ENCODE measurements at places on chromosomes 2 and 18. TPM values are rescaled to one million over a fixed set of nuclear protein-coding genes. Genes with fewer than 3 reads are reported as not detected.

ADD2 gene
- 54.0 TPM for total RNA-seq

LRP1B gene
- 1.4 TPM for total RNA-seq

CCDC74A gene
- 16.0 TPM for total RNA-seq

FASTKD1 gene
- total RNA-seq: 33.7 TPM

SAG gene
- not detected for total RNA-seq

RBM43 gene
- 5.7 TPM for total RNA-seq

MATN3 gene
- total RNA-seq: 8.9 TPM

RAX gene
- not detected for total RNA-seq

MAP3K19 gene
- total RNA-seq: not detected

FEV gene
- total RNA-seq: 0.56 TPM

CYP27A1 gene
- total RNA-seq: 9.0 TPM

ABCG8 gene
- total RNA-seq: not detected

IL36A gene
- total RNA-seq: not detected

CCDC74B gene
- total RNA-seq: 20.4 TPM

SLC4A3 gene
- 2.1 TPM for total RNA-seq

STPG4 gene
- total RNA-seq: not detected

CIAO1 gene
- total RNA-seq: 63.7 TPM

MARCO gene
- total RNA-seq: not detected

TBR1 gene
- total RNA-seq: 0.08 TPM

ANKRD36C gene
- 37.6 TPM for total RNA-seq

B3GNT7 gene
- total RNA-seq: 5.3 TPM

IL1RN gene
- total RNA-seq: not detected

ABCG5 gene
- total RNA-seq: not detected

REG1A gene
- not detected for total RNA-seq

WDR33 gene
- 52.1 TPM for total RNA-seq

All from endothelial cell (in vitro differentiated cells).